ENCODE measurements at places on chromosomes 5 and 9.
A peak's percentile ranks its signal among the peaks of the same experiment; 100 is the strongest.

DNA sequence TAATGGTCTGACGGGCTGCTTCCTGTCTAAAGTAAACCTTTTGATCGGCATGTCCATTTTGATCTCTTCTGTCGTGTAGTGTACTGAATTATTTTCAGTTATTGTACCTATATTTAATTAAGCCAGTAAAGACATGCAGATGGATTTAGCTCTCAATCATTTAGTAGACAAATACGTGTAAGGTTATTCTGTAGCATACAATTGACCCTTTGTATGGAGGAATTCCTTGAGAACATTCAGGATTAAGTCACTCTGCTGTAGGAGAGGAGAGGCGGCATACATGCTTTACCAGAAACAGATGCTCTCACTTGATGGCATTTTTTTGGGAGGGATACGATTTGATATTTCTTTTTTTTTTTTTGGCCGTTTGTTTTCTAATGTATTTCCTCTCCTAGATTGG is 141.0 kb downstream of the PBX3 start:
- no peak for DNase-seq

- peak; percentile 31 for DNase-seq
Measured at GRCh38 chr9:121840838-121841760, 189.7 kb downstream of the DAB2IP start.

GRCh38 chr5:174997688-174998087 is 273.3 kb downstream of the MSX2 start:
- DNase-seq = no peak

DNA sequence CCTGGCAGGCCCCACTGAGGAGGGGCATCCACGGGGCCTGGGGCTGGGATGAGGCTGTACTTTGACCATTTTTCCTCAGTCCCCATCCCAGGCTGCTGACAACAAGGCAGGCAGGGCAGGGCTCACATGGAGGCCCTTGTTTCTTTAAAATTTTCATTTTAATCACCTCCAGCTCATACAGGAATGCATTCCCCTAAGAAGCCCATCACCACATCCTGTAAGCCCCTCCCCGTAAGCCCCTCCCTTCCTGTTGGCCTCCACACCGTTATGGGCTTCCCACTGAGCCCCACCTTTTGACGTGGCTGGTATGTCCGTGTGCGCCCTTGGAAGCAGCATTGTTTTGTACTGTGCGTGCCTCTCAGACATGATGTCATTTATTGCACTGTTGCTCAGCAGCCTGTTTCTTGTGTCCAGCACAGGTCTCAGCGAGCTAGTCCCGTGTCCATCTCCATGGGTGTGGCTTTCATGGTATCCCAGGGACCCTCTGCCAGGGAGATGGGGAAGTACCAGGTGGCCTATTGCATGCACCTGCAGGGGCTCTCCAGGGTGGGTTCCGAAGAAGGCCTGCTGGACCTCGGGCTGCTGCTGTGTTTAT is 22.4 kb downstream of the PHF2 start:
- no peak for DNase-seq

DNA sequence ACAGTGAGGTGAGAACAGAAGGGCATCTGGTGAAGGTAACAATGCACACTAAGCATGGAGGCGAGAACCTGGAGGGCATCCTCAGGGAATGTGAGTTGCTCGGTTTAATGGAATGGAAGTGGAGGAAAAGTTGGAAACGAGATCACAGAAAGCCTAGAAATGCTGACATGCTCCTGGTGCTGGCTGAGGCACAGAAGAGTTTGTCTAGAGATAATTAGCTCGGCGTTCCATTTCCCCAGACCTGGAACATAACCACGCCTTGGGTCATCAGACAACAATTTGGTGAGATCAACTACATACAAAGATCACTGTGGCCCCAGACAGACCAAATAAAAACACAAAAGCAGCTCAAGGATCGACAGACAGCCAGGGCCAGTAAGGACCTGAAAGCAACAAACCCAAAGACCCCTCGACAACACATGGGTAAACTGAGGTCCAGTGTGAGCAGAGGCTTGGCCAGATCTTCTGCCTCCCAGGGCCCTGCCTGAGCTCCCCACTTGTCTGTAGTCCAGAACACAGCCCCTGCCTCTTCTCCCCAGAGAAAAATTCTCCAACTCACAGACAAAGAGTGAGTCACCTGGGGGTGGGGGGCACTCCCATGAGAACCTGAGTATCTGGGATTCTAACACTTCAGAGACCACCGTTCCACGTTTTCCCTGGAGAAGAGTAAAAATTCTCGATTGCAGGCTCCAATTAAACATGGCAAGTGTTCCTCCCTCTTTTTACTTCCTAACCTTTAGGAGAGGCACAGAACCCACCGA is 52.5 kb downstream of the SHB start:
- peak; percentile 69 for DNase-seq

DNA sequence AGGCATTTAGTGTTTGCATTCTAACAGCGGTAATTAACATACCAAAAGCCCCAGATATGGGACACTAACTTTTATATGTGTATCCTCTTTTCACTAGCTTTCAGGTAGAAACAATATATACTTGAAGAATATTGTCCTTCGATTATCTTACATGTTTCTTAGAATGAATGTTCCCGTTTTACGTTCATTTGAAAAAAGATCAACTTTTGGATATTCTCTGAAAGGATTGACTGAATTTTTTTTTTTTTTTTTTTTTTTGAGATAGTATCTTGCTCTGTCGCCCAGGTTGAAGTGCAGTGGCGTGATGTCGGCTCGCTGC is 32.2 kb upstream of the FSD1L start:
- DNase-seq = no peak

- peak; percentile 76 for DNase-seq
Measured at GRCh38 chr9:120730654-120731514, 16.6 kb upstream of the MEGF9 start.

GRCh38 chr5:15791859-15792258 is 291.9 kb downstream of the FBXL7 start:
- DNase-seq = no peak

- DNase-seq = no peak
Measured at GRCh38 chr9:117169089-117169621, 245.7 kb downstream of the ASTN2 start.

GRCh38 chr5:91016954-91017700 is 366.0 kb downstream of the ARRDC3 start:
- DNase-seq = peak; percentile 87

- DNase-seq = peak; percentile 22
Measured at GRCh38 chr5:147177125-147177840, 57.5 kb upstream of the STK32A start.
